Esophagus squamous epithelium (tissue), 5 donors: ENCODE measurements at places on chromosomes 11 and 22.

DNA sequence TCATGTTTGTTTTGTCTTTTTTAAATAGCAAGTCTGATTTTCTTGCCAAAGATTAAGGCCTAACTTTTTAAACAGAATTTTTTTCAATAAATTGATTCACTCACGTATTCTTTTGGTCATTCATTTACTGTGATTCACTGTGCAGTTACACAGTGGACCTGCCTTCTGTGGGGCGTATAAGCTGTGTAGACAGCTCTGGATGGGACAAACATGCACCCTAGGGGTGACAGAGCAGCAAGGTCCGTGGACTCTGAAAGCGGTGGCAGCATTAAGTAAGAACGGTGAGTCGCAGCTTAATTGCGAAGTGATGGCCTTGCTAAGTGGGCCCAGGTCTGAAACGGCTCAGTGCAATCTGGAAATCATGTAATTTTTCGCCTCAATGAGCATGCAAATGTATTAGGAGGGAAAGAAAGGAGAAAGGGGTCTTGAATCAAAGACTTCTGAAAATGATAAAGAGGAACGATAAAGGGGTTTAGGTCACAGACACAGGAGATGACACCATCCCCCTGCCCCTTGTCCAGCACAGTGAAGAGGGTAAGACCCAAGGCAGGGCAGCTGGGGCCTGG lies 113.1 kb downstream of the SPATA19 start:
- no peak for DNase-seq

DNA sequence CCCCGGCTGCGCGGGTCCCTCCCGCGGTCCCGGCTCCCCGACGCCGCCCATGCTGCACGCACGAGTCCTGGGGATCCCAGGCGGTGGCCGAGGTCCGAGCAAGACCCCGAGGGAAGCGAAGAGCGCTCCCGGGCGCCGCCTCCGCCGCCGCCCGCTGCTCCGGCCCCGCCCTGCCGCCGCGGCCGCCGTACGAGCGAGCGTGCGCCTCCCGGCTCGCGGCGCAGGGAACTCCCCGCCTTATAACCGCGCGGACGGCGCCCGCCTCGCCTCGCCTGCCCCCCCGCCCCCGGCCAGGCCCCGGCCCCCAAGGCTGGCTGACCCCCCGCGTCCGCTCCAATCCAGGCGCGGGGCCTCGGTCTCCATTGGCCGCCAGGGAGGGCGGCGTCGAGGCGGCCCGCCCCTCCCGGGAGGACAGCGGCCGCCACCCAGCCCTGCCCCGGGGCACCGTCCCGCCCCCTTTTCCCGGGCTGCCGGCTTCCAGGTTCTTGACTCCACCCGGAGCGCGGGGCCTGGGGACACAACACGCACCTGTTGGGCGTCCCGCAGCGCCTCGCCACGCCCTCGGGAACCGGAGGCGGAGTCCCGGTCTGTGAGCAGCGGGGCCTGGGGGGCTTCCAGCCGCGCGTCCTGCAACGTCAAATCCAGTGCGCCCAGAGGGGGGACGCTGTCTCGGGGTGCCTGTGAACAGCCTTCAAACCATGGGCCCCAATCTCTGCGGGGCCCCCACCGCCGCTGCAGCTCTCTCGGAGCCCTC lies at the start of gene FADS3:
FADS3 (minus strand) TSS at position 215 of the 754 bp plus-strand sequence; CDS start at position 51, 164 bp downstream.
- no peak for DNase-seq

GRCh38 chr11:93737904-93738612 lies 3.2 kb downstream of the TAF1D start:
- DNase-seq, result no peak

GRCh38 chr22:49930596-49931412 lies 12.4 kb downstream of the CRELD2 start:
- no peak for DNase-seq

DNA sequence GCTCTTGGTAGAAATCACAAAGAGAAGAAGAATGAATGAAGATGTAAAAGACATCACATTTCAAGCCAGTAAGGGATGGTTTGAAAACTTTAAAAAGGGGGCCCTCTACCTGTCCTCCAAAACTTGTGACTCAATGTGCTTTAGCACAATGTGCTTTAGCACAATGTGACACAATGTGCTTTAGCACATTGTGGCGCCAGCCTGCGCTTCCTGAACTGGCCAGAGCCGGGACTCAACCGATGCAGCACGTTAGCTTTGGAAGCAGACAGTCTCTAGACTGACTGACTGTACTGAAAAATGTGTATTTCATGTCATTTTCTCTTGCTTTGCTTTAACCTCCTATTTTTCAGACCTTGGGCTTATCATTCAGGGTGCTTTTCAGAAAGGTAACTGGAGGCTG lies 63.5 kb downstream of the FAM83F start:
- DNase-seq, result no peak

GRCh38 chr11:57391539-57391938 lies 1.1 kb upstream of the PRG2 start:
- no peak for DNase-seq

DNA sequence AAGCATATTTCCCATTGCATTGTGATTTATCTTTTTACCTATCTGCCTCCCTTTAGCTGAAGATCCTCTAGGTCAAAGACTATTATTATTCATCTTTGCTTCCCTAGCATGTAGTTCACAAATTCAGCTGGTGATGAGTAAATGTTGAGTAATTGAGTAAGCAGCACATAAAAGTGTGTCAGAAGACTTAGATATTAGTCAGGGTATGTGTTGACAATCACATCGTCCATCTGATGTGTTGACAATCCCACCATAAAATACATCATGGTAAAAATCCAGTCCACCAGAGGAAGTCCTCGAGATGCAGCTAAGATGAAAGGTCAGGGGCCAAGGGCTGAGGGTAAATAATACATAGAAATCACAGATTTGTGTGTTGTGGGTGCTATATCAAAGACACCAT lies 22.9 kb upstream of the ABTB2 start:
- no peak for DNase-seq

DNA sequence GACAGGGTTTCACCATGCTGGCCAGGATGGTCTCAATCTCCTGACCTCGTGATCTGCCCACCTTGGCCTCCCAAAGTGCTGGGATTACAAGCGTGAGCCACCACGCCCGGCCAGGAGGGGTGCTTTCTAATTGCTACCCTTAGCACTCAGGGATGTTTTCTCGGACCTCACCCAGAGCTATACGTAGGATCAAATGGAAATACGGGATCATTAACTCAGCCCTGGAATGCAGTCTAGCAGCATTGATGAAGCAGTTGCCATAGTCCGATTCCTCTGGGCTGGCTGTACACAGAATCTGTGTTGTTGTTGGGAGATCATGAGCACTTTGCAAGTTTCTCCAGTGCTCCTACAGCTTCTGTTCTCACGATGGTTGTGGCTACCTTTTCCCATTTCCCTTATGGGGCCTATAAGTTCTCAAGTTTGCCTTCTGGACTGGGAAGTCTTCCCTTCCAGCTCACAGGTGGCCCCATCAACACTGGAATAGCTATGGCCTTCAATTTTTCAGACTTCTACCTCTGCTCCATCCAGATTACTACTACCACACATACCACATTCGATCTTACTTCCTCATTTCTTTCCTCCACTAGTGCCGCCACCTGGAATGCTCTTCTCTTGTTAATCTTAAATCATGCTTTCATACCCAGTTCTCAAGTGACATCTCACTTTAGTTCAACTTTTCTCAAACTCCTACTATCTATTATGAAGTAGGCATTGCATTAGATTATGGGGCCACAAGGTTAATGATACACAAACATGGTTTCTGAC lies 16.1 kb upstream of the PCF11 start:
- no peak for DNase-seq

- no peak for DNase-seq
These were observed 19.1 kb downstream of the CLDN5 start for GRCh38 chr22:19504900-19505734.

GRCh38 chr22:45261407-45262088 lies 20.9 kb upstream of the KIAA0930 start:
- no peak for DNase-seq

GRCh38 chr11:64752175-64752970 lies 7.4 kb downstream of the PYGM start:
- no peak for DNase-seq

GRCh38 chr22:38841211-38841610 lies 2.6 kb downstream of the NPTXR start:
- DNase-seq, result no peak

- no peak for DNase-seq
These were observed 4.5 kb upstream of the SCGB1D2 start for GRCh38 chr11:62237499-62237898.

DNA sequence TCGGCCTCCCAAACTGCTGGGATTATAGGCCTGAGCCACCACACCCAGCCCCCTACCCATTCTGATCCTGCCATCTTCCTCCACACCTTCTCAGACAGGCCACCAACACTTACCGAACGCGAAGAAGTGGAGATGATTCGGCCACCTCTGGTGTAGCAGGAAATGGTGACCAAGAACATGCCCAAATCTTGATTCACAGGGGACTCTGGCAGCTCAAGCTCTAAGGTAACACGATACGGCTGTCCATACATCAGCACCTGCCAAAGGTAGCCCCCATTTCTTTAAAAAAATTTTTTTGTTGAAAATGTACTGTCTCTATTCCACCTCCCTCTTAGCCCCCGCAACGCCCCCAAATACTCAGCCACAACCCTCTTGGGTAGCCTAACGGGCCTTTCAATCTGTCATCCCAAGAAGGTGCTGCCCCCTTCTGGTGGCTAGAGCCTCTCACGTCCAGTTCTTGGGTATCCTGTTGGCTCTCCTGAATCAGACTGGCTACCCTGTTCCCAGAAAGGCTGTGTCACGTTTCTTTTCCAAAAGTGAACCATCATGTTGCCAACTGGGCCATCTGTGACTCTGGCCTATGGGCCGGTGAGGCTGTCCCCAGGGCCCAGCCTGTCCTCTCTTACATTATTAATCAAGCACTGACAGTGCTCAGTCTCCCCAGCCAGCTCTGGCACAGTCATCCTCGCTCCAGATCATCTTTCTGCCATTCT lies 5.3 kb upstream of the LRRN4CL start:
- no peak for DNase-seq

- DNase-seq, result no peak
These were observed 140.4 kb upstream of the TBCEL start for GRCh38 chr11:120883404-120884080.

DNA sequence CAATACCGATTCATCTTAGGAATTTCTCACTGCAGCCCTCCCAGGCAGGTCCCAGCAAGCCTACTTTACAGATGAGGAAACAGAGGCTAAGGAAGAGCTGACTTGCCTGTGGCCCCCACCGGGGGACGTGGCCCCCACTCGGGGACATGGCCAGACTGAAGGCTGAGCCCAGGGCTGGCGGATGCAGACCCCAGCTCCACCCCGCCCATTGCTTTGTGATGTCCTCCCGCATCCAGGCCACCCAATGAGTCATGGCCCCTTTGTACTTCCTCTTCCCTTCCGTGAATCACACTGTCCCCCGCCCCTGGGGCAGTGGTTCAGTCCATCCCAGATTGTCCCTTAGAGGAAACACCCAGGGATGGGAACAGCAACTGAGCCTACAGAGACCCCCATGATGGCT lies 116.0 kb upstream of the ANO1 start:
- no peak for DNase-seq

GRCh38 chr22:30767661-30768060 lies 73.0 kb downstream of the OSBP2 start:
- DNase-seq, result no peak

- DNase-seq, result no peak
These were observed 15.4 kb downstream of the ARHGEF17 start for GRCh38 chr11:73323464-73323863.

DNA sequence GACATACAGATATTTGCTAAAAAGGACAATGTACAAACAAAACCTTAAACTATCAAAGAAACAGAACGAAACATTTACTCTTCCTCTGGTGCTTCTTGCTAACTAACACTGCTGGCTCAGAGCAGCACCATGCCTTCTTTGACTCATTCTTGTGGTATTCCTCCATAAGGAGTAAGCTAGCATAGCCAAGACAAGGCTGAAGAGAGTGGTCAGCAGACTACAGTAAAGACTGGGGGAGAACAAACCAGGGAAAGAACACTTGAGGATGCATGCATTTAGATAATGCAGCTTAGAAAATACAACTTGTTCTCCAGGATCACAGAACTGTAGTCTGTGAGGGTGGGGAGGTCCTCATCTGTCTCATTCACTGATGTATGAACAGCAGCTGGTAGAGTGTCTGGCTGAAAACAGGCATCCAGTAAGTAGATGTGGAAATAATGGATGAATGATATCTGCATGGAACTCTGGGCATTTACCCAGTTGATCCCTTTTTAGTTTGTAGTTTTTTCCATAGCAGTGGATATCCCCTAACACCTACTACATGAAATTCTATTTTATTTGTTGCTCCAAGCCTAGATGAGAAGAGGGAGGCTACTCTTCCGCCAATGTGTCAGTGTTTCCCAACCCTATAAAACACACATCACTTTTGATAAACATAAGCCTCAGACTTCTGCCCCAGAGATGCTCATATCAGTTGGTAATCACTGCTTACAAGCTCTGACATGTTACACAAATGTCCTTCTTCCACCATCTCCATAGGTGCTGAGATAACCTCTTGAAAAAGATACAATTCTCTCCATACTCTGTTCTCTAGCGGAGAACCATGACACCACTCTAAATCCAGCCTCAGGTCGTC lies 7.3 kb downstream of the SNX19 start:
- no peak for DNase-seq

DNA sequence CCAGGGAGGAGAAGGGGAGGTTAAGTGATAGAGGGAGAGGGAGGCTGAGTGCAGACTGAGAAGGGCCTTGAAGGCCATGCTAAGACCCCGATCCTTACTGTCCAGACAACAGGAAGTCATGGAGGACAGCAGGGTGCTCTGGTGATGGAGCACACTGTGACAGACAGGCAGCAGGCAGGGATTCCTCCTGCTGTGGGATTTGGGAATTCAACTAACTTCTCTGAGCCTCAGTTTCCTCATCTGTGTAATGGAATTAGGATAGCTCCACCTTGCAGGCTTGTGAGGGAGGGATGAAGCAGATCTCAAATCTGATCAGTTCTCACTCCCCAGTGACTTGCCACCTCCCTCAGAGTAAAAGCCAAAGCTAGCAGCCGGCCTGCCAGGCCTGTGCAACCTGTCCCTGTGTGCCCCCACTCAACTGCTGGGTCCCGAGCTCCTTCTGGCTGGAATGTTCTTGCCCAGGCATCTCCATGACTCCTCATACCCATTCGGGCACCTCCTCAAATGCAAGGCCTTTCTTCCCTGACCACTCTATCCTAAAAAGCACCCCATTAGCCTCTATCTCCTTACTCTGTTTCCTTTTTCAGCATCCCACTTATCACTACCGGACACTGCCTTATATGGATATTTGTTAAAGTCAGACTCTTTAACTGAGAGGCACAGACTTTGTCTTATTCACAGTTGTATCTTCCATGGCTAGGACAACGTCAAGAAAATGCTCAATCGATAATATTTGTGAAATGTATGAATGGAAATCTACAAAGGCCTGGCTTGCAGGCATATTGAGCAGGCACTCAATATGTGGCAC lies 9.5 kb downstream of the ARAP1 start:
- no peak for DNase-seq

- DNase-seq, result no peak
These were observed 6.7 kb downstream of the ADAMTS8 start for GRCh38 chr11:130421697-130422096.
